GM12865 (cell line): ENCODE measurements at places on chromosomes 2 and 18.
A peak's percentile ranks its signal among the peaks of the same experiment; 100 is the strongest.

DNA sequence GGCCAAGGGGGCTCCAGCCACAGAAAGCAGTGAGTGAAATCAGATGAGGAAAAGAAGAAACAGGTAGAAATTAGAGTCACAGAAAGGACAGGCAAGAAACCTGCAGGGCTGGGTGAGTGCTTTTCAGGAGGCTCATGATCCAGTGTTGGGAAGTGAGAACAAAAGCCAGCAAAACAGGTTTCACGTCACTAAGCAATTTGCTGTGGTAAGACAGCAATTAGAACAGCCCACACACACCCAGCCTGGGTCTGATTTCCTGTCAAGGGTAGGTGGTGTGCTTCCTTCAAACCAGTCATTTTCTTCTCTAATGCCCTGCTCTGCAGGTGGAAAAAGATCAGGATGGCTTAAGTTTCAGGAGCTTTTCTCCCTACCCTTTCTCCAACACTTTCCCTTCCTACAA, 52.9 kb upstream of the XDH start:
- DNase-seq: no peak

DNA sequence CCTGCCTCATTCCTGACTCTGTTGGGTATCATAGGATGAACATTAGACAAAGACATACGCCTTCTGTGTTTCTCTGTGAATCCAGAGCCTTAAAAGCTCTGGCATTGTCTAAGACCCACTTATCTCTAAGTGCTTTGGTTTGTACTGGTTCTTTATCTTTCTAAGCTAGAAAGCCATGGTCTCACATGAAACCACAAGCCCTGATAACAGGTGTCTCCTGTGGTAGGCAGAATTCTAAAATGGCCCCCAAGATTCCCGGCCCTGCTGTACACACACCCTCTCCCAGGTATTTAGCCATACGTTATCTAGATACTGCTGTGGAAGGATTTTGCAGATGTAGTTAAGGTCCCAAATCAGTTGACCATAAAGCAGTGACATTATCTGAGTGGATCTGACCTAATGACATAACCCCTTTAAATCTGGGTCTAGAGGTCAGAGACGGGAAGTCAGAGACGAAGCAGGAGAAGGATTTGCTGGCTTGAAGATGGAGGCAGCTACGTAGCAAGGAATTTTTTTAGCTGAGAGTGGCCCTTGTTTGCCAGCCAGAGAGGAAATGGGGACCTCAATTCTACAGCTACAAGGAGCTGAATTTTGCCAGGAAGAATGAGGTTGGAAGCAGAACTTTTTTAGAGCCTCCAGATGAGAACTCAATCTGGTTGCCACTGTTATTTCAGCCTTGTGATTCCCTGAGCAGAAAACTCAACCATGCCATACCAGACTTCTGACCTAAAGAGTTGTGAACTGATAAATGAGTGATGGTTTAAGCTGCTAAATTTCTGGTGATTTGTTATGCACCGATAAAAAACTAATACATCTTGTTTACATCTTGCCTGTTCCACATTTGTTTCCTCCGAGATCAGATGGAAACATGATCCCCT, 186.7 kb downstream of the CAMKMT start:
- no peak for DNase-seq

- DNase-seq: peak; percentile 15
Measured at GRCh38 chr2:217421834-217422233, 562.0 kb upstream of the TNP1 start.

GRCh38 chr18:23307567-23308295, 145.4 kb upstream of the RIOK3 start:
- peak; percentile 85 for DNase-seq

- no peak for DNase-seq
Measured at GRCh38 chr2:175889701-175890302, 112.3 kb downstream of the LNPK start.

GRCh38 chr2:198595721-198596120, 791.3 kb downstream of the PLCL1 start:
- no peak for DNase-seq

DNA sequence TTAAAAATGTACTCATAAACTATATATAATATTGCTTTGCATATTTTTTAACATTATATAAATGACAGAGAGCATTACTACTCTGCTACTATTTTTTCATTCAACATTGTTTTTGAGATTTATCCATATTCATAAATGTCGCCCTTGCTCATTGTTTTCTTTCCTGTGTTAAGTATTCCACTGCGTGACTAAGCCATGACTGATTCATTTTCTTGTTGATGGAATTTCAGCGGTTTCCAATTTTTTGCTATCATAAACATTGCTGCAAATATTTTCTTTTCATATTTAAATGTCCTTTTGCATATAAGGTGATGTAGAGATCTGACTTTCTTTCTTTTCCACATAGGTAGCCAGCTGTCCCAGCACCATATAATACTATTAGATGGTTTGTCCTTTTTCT, 57.6 kb downstream of the SFXN5 start:
- no peak for DNase-seq

GRCh38 chr2:234595829-234596228, 98.9 kb upstream of the ARL4C start:
- no peak for DNase-seq

DNA sequence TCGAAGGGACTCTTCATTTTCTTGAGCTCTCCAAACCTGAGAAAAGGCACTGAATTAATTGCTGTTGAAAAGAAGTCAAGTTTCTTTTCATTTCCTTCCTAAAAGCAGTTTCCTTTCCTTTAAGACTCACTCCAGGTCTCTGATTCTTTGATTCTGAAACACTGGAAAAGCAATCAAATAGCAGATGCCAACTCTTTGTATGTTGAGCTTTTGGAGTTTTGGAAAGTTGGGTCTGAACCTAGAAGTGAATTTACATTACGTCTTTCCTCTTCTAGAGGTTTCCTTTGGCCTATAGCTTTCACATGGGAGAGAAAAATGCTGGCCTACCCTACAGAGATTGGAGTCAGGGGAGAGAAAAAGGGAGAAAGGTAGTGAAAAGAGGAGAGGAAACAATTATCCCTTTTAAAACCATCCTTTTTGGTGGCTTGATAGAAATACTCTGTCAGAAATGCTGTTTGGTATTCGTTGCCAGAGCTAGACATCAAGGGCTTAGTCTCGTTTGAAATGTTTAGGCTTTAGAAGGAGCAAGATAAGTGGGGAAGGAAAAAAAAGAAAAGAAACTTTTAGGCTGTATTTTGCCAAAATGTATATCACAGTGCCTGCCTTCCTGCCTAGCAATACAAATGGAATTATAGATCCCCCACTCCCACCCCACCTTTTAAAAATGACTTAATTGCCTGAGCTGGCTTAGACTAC, 187.7 kb downstream of the PRPF40A start:
- no peak for DNase-seq

DNA sequence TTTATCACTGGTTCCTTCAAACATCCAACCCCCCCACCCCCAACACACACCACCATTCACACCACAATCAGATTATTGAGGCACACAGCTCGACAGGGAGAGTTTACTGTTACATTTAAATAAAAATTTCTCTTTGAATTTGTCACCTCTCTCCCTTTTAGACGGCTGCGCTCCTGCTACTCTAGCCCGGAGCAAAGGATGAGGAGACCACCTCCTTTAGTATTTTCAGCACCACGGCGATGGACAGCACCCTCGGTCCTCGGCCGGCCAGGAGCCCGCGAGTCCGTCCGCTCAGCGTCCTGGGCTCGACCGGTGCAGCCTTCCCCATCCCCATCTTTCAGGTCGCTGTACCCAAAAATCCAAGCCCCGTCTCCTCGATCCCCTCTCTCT, 892 bp downstream of the CELF4 start:
- DNase-seq: no peak

DNA sequence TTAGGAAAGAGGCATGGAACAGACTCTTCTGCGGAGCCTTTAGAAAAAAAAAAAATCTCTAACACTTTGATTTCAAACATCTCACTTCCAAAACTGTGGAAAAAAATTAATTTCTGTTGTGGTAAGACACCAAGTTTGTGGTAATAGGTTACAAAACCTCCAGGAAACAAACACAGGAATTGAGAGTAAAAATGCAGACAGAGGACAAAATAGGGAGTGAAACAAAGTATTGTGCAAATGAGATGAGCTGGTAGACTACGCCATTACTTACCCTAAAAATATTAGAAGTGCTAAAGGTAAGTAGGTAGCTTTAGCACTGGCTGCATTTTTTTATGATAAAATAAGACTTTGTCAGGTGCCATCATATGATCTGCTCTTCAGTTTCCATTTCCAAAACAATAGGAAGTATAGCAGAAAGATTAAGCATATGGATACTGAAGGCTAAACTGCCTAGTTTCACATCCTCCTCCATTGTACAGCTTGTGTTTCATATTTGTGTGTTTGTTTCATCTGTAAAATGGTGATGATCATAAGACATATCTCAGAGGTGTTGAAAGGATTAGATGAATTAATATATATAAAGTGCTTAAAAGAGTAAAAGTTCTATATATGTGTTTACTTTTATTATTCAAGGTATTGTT, 309.2 kb downstream of the NR4A2 start:
- DNase-seq: no peak

GRCh38 chr2:164430166-164430783, 191.0 kb downstream of the GRB14 start:
- DNase-seq: peak; percentile 43

- no peak for DNase-seq
Measured at GRCh38 chr2:121577381-121577780, 46.7 kb downstream of the RNU4ATAC start.

- no peak for DNase-seq
Measured at GRCh38 chr18:36477776-36478175, 180.3 kb downstream of the FHOD3 start.

GRCh38 chr18:34493566-34494358, 216.3 kb upstream of the DTNA start:
- peak; percentile 52 for DNase-seq

GRCh38 chr2:37537316-37537715, 134.1 kb downstream of the CDC42EP3 start:
- no peak for DNase-seq

GRCh38 chr2:109062859-109063700, 65.9 kb upstream of the SH3RF3 start:
- DNase-seq: no peak

DNA sequence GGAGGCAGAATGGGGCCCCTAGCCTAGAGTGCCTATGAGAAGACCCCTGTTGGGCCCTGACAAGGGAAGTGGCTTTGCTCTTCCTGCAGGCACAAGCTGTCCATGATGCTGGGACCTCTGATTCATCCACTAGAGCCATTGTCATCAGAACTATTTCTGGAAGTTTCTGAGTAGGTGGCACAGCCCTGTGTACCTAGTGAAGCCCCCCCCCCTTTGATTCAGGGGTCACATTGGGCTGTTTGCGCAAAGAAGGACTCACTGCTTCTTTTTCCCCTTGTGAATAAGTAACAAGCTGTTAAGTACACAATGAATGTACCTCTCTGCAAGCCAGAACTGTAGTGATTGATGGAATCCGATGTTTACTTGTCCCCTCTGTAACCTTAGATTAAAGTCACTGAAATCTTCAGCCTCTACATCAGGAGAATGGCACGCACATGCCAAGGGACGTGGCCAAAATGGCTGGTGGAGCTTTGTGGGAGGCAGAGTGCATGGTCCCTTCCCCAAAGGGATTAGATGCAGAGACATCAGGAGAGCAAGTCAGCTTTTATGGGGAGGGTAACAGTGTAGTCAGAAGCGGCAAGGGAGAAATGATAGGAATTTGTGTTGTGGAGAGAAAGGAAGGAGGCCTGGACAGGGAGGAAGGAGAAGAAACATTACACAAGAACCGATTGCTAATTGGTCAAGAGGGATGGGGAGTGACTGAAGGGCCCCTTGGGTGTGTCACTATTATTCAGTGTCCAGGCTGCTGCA, 267.6 kb upstream of the RAB12 start:
- no peak for DNase-seq

DNA sequence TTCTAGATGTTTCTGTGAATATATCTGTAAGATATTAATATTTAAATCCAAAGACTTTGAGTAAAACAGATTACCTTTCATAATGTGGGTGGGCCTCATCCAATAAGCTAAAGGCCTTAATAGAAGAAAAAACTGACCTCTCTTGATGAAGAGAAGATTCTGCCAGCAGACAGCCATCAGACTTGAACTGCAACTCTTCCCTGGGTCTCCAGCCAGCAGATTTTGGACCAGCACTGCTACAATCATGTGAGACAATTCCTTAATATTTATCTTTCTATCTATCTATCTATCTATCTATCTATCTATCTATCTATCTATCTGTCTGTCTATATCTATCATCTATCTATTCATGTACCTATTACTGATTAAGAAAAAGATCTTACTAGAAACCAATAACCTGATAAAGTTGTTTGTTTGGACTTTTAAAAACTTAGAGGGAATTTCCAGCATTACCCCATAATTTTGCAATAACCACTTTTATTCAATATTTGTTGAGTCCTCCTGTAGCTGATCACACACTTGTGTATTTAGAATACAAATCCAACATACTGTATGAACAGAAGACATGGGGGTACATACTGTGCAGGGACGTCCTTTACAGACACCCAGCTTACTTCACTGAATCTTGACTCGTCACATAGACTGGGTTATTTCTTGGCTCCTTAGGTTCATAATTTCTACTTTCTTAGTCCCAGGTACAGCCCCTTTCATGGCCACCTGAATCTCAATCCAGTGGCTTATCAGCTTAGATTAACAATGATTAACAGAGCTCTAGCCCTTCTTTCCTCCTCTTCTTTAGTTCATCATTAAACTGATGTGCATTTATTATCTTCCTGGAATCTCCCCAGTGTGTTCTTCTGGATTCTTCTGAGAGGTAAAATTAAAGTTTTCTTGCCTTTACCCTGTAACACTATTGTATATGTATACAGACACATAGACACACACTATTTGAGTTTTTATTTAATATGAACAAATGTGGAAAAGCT, 27.2 kb upstream of the STAT4 start:
- DNase-seq: no peak

DNA sequence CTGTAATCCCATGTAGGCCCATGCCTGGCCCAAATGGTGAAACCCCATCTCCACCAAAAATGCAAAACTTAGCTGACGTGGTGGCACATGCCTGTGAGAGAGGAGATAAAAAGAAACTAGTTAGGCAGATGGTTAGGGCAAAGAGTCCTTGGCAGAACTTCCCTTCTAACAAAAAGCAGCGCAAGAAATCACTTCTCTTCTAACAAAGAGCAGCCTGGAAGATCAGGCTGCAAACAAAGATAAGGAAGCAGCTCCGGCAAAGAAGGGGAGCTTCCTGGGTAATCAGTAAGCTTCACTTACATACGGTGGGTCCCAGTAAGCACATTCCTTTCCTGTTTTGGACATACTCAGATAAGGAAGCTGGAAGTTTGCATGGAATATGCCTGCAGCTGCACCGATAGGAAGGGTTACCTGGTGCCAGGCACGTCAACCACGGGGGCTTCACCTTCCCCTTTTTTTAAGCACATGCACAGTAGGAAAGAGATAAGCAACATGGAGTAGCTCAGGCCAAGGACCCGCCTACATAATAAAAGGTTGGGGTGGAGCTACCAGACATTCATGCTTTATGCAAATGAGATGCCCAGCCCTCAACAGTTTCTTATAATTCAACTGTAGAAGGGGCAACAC, 61.0 kb upstream of the SLC25A52 start:
- no peak for DNase-seq

GRCh38 chr18:58943896-58944295, 79.2 kb downstream of the ZNF532 start:
- DNase-seq: no peak

DNA sequence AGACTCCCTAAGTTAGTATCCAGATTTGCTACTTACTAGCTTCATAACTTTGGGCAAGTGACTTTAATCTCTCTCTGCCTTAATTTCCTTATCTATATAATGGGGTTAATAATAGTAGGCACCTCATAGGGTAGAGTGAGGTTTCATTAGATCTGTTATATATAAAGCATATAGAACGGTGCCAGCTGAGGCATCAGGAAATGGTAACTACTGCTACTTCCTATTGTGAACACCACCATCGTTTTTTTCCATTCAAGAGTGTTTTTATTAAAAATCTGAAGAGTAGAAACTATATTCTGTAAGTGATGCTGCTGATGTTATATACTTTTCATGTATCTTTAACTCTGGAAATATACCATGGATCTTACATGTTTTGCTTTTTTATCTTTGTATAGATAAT, 44.3 kb downstream of the MALT1 start:
- DNase-seq: no peak
